ENCODE measurements at places on chromosomes 2 and 18. TPM values are rescaled to one million over a fixed set of nuclear protein-coding genes. Genes with fewer than 3 reads are reported as not detected.
A peak's percentile ranks its signal among the peaks of the same experiment; 100 is the strongest.

VWC2L gene
- not detected for total RNA-seq

TOGARAM2 gene
- total RNA-seq, result 0.62 TPM

SLC39A10 gene
- 144 TPM for total RNA-seq

AOX1 gene
- 5.4 TPM for total RNA-seq

COL4A4 gene
- total RNA-seq, result 1.9 TPM

TSHZ1 gene
- total RNA-seq, result 1.7 TPM

VRK2 gene
- total RNA-seq, result 20.1 TPM

NAT8 gene
- not detected for total RNA-seq

KCNG3 gene
- 15.5 TPM for total RNA-seq

DNA sequence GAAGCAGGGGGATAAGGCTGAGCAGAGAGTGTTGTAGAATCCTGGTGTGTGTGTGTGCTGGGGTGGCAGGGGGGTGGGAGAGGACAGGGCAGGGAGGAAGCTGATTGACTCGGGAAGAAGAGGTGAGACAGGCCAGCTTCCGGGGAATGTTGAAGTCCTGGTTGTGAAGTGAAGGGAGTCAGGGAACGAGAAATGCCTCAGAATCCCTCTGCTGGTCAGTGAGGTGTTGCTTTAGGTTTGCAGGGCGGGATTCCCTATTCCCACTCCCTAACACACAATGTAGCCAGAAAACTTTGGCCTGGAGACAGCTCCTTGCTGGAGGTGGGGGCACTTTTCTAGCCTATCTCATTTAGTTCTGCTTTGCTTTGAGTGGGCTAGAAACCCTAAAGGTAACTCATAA, 265.1 kb downstream of the HAUS1 start:
- DNase-seq, result peak; percentile 36

DNA sequence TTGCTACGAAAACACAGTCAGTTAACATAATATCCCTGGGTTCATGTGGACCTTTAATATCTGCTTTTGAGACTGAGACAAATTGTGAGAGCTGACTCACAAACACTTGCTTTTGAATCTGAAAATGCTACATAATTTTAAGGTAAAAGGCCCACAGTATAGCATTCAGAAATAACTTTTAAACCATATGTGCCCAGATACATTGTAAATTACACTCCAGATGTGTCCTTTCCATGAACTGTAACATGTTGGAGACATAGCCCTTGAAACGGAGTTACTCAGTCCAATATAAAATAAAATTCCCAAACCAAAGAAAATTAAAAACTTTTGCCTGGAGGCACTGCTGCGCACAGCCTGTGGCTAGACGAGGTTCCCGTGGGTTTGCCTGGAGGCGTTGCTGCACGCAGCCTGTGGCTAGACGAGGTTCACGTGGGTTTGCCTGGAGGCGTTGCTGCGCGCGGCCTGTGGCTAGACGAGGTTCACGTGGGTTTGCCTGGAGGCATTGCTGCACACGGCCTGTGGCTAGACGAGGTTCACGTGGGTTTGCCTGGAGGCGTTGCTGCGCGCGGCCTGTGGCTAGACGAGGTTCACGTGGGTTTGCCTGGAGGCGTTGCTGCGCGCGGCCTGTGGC, 131.9 kb upstream of the ALKAL2 start:
- DNase-seq, result no peak

GRCh38 chr18:72161691-72162090, 382.5 kb downstream of the CBLN2 start:
- DNase-seq, result no peak

DNA sequence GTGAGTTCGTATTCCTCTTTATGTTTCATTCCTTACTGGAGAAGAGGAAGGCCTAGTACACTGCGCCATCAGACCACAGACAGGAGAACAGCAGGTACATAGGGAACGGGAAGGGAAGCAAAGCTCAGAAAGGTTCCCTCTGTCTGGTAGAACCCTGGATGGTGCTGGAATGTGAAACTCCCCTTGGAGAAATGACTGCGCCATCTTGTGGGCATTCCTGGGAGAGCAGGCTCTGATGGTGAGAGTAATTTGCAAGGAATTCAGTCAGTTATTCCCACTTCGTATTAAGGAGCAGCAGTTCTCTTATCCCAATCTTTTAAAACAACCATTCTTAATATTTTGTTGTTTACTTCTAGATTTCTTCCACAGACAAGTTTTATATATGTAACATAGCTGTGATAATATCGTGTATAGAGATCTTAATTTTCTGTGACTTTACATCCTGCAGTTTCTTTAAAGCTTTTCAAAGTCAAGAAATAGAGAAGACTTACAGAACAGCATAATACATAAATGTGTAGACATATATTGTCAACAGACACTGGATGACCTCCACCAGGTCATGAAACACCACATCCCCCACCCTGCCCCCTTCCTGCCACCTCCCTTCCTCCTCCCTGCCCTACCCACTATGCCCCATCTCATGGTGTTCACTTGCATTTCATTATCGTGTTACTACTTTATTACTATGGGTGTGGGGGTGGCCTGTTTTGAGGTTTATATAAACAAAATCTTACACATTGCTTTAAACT, 83.9 kb downstream of the ARHGEF4 start:
- peak; percentile 92 for DNase-seq

- no peak for DNase-seq
Measured at GRCh38 chr2:233411162-233411561, 56.9 kb downstream of the DGKD start.

DNA sequence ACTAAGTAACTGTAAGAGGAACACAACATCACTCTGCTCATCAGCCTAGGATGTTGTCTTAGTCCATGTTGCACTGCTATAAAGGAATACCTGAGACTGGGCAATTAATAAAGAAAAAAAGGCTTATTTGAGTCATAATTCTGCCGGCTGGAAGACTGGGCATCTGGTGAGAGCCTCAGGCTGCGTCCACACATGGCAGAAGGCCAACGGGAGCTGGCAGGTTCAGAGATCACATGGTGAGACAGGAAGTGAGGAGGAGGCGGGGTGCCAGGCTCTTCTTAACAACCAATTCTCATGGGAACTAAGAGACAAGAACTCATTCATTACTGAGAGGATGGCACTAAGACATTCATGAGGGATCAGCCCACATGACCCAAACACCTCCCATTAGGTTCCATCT, 46.8 kb downstream of the EPG5 start:
- DNase-seq, result no peak

DNA sequence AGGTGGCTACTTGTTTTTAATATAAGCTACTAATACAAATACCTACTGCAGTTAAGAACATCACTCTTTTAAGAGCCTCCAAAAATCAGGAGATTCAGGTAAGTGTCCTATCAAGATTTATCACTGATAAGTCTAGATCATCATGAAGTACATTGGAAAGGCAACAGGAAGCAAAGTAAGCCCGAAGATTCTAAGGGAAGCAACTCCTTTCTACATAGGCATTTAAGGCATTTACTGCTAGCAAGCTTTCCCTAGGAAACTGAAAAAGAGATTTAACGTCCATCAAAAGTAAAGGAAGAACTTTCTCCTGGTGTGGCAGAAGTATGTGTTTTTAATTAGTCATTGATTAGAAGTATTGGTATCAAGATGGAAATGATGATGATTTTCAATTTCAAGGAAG, 3.7 kb downstream of the STK17B start:
- DNase-seq, result no peak

- no peak for DNase-seq
Measured at GRCh38 chr18:6605115-6605869, 124.2 kb upstream of the ARHGAP28 start.

- DNase-seq, result no peak
Measured at GRCh38 chr2:112661656-112662305, 16.0 kb downstream of the SLC20A1 start.

DNA sequence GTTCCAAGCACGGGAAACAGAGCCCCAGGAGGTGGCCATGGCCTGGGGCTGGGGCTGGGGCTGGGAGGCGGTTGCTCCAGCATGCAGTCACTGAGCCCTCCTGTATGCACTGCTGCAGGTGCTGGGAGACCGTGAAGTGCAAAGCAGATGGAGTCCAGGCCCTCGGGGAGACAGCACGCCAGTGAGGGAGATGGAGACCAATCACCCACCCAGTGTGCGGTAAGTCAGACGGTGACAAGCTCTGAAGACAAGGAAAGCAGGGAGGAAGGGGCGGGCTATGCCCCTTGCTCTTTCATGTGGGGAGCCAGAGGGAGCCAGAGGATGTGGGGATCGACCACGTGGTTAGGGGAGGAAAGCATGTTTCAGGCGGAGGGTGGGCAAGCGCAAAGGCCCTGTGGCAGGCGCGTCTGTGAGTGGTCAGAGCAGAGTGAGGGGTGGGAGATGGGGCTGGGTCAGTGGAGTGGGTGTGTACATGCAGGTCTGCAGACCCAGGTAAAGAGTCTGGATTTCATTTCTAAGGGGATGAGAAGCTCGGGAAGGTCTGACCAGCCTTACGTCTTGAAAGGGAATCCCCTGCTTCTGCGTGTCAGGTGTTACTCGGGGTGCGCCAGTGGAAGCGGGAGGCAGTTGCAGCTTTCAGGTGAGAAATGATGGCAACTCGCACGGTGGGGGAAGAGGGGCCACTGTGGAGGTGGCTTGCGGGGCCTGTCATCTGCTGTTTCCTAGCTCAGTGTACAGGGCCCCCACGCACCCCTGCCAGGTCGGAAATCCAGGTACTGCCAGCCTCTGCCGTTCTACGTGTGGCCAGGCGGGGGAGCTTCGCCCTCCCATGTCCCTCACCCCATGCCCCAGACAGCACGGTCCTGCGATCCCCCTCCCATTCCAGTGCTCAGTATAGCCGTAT, 19.4 kb downstream of the RRM2 start:
- peak; percentile 68 for DNase-seq

DNA sequence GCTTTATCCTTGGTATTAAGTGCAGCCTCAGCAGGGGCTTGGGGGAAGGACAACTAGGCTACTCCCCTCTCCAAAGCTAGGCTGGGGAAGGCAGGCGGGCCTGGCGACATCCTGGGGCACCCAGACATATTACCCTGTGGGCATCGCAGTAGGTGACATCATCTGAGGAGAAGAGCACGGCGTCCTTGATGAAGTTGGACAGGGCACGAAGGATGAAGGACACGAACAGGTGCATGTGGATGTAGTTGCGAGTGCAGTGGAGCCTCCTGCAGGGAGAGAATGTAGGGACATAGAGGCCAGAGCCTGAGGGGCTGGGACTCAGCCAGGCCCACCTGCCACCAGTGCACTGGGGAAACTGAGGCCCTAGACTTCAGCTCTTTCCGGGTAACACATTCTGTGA, 32.3 kb downstream of the TMEM37 start:
- no peak for DNase-seq

DNA sequence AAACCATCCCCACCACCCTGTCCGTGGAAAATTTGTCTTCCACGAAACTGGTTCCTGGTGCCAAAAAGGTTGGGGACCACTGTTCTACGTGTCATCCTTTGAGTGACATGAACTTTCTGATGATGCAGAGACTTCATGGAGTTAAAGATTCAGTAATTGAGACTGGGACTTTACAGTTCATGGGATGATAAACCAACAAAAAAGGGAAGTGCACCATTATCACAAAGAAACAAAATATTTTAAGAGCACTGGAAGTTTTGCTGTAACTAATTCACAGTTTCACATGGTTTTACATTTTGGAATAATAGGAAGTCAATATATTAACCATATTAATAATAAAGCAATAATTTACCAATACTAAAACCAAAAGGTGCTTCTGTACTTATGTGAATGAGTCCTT, 126.8 kb downstream of the AQP4 start:
- no peak for DNase-seq

GRCh38 chr2:231300722-231301076, 94.8 kb upstream of the B3GNT7 start:
- DNase-seq, result no peak

DNA sequence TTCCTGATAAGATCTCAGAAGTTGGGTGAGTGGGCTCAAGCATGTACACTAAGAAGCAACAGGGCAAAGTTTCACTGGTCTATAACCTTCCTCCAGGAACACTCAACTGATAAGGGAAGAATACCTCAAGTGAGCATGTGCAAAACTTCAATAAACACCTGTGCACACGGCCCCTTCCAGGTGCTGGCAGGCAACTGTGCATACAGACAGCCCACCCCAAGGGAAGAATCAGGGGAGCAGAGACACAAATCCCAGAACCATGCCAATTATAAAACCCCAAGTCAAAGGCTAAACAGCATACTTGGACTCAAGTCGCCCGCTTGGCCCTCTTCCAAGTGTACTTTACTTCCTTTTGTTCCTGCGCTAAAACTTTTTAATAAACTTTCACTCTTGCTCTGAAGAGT, 85.9 kb upstream of the RTN4 start:
- no peak for DNase-seq

DNA sequence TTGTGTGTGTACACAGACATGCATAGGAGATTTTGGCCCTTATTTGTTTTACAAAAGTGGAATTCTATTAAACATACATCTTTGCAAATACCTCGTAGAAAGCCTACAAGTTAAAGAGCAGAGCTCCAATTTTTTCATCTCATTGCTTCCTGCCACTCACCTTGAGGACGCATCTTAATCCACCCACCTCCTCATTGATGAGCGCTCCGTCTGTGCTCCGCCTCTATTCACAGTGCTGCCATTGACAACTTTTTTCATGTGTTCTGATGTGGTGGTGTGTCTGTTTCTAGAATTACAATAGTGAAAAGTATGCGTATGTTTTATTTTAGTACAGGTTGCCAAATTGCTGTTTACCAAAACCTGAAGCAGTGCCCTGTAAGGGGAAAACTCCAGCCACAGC, 36.3 kb downstream of the NEURL3 start:
- no peak for DNase-seq

DNA sequence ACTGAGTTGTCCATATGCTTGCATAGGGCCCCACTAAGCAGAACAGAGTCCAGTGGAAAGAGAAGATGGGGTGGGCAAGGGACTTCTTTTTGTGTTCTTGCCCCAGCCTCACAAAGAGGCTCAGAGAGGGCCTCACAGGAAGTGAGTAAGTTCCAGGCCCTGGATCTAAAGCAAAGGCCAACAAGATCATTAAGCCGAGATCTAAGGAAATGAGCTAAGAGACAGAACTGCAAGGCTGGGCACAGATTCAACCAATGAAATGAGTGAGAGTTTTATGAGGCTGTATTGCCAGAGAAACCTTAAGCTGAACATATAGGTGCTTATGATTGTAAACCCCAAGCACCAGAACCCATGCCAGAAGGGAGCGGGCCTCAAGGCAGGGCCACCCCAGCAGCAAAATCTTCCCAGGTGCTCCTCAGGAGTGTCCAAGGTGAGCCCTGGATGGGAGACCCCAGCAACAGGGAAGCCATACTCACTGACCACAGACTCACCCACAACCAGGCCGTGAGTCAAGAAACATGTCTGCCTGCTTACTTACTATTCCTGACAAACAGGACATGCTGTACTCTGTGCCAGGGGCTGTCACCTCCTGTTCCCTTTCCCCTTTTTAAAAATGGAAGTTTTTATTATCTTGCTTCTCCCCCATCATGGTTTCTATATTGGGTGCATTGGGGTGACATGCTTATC, 40.2 kb downstream of the SLC14A1 start:
- no peak for DNase-seq

DNA sequence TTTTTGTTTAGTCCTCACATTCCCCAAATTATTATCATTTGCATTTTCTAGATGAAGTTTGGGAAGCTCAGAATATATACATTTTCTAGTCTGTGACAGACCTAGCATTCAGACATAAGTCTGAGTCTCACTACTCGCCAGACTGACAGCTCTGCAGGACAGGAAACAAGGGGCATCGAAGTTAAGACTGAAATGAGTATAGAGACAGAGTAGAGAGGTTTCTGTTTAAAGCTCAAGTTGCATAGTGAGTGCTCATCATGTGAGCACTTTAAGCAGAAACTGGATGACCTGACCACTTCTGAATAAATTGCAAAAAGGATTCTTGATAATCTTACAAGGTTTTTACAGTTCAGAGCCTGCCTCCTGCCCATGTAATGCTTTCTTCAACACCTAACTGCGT, 1.1 kb downstream of the HADHB start:
- no peak for DNase-seq

- no peak for DNase-seq
Measured at GRCh38 chr2:237920673-237921072, 46.1 kb upstream of the UBE2F start.
